Mesangial cell (primary cell): ENCODE measurements at places on chromosomes 1 and 21. TPM values are rescaled to one million over a fixed set of nuclear protein-coding genes. Genes with fewer than 3 reads are reported as not detected.

VWA5B1 gene
- total RNA-seq = not detected in 2 replicates

RNU1-3 gene
- under 0.01 TPM in 2 replicates for total RNA-seq

FAM72B gene
- total RNA-seq = 1.6 and 4.1 TPM in 2 replicates

TNFRSF1B gene
- 0.16 and 2.3 TPM in 2 replicates for total RNA-seq

PCBP3 gene
- 0.16 and 1.5 TPM in 2 replicates for total RNA-seq

RAB42 gene
- total RNA-seq = 4.6 and 5.2 TPM in 2 replicates

MATN1 gene
- not detected in 2 replicates for total RNA-seq

PTPN7 gene
- 0.16 TPM in 1 of 2 replicates, not detected in the other for total RNA-seq

GFI1 gene
- total RNA-seq = not detected in 2 replicates

GBP4 gene
- 0.13 TPM in 1 of 2 replicates, not detected in the other for total RNA-seq
